ENCODE measurements at places on chromosomes 6 and 20.

DNA sequence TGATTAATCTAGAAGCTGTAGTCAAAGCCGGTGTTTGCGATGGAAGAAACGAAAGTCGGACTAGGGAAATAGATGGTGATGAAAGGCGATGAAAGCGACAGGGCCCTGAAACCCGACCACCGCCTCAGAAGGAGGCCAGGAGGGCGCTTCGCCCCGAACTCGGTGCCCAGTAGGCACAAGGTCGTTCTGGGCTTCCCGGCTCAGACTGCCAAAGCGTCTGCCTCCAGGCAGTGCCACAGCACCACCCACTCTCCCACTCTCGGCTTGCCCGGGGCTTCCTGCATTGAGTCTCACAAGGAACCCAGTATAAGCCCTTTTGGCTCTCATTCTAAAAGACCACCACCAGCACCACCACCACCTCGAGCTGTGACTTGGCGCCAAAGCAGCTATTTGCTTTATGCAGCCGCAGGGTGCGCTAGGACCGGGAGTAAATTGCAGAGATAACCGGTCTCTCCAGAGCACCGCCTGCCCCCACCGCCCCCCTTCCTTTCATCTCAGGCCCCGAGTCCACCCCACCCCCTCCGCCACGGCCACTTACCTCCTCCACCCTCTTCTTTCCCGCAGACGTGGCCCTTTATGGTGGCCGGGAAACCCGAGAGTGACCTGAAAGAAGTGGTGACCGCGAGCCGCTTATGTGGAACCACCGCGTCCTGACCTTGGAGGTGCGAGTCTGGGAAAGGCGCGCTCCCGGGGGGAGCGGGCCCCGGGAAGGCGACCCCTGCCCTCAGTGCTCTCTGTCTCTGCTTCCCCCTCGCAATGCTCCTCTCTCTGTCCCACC lies 2.4 kb downstream of the TCF21 start:
- no peak for DNase-seq

GRCh38 chr6:15502446-15503345 lies 160.1 kb downstream of the DTNBP1 start:
- no peak for DNase-seq

- DNase-seq: no peak
Measured at GRCh38 chr20:61951695-61952533, 113.8 kb downstream of the TAF4 start.

GRCh38 chr6:155103816-155104366 lies 108.8 kb downstream of the TIAM2 start:
- no peak for DNase-seq

- no peak for DNase-seq
Measured at GRCh38 chr20:32494483-32495216, 90.5 kb downstream of the NOL4L start.

DNA sequence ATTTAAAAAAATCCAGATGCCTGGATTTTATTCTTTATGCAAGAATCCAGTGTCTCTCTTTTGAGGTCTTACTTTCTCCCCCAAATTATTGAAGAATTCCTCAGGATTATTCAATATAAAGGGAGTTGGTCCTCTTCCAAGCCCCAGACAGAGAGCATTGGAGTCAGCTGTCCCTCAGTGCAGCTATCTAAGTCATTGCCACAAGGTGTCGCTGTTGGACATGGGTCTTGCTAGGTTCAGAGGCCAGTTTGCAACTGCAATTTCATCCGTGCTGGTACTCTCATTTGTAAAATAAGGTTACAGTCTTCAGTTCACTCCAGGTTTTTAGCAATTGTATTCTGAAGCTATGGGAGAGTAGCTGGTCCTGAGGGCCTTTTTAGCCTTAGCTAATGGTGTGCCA lies 27.8 kb downstream of the CCN2 start:
- DNase-seq: peak; percentile 70

DNA sequence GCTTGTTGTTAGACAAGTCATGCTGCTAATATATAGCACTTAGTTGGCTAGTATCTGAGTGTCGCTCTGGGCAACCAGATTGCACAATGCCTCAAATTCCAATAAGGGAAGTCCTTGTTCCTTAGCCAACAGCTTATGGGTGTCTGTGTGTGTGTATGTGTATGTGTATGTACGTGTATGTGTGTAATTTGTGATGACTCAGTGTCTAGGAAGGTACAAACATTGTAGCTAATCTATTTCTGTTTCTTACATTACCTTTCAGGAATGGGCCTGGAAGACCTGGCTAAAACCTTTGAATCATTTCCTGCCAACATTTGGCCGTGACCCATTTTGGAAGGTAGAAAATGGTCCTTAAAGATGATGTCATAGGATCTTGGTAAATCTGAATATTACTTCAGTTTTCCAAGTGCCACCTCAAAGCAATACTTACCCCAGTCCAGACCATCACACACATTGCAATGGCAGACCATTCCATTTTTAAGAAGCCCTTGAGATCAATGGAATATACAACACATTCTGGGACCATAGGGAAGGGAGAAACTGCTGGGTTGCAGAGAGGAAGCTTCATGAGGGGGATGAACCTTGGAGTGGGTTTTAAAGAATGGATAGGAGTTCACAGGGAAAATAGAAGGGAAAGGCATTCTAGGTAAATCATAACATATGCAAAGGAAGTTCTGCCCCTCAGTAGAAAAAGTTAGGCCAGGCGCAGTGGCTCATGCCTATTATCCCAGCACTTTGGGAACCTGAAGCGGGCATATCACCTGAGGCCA lies 25.1 kb downstream of the NEDD9 start:
- DNase-seq: peak; percentile 97

GRCh38 chr6:159801935-159802334 lies 1.9 kb downstream of the PNLDC1 start:
- DNase-seq: peak; percentile 85

DNA sequence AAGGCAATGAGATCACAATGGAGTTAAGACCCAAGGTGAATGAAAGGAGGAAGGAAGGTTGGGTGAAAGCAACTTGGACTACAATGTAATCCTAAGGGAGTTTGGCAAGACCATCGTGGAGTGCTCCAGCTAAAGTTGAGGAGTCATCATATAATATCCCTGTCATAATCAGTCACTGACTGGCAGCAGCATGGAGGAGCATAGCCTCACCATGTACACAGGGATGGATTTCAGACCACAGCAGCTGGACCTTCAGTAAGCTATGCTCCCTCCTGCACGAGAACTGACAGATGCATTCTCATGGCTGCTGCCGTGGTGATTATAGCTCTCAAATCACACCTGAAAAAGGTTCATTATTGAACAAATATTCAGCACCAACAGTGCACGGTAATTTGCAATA lies 43.0 kb downstream of the GOPC start:
- no peak for DNase-seq

DNA sequence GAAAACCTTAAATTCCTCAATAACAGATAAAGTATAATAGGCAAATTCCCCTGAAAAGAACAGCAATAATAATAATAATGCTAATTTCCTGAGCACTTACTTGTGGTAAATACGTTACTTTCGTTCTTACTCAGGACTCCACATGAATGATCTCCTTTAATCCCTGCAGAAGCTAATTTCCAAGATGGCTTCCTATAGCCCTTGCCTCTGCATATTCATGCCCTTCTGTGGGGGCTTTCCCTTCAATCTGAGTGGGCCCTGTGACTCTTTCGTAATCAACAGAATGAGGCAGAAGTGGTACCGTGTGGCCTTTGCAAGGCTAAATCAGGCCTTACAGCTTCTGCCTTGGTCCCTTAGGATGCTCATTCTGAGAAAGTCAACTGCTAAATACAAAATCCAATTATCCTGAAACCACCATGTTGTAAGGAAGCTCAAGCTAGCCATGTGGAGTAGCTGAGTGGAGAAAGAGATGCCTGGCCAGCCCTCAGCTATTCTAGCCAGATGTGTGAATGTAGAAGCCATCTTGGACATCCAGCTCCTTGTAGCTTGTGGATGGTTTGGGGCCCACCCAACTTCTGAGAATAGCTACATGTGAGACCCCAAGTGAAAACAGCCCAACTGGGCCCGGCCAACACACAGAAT lies 50.5 kb downstream of the MCUR1 start:
- no peak for DNase-seq

GRCh38 chr6:101399616-101400162 lies 6.2 kb downstream of the GRIK2 start:
- no peak for DNase-seq

DNA sequence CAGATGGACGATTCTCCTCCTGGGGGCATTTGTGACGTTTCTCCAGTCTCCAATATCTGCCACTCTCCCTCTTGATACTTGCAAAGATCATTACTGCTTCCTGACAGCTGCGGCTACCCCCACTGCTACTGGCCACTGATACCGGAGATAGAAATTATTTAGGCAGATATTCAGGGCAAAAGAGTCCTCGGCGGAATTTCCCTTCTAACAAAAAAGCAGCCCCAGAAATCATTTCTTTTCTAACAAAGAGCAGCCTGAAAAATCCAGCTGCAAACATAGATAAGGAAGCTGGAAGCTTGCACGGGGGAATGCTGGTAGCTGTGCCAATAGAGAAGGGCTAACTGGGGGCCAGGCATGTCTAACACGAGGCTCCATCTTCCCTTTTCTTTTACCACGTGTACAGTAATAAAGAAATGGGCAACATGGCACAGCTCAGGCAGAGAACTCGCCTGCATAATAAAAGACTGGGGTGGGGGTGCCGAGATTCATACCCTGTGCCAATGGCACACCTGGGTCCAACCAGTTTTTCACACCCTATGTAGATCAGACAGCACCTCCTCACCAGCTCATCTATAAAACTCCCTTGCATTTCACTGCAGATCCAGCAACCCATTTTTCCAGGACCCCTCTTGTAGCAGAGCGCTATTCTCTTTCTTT lies 6.1 kb downstream of the TP53RK start:
- DNase-seq: no peak

GRCh38 chr20:57505979-57506378 lies 19.0 kb downstream of the CTCFL start:
- DNase-seq: no peak

DNA sequence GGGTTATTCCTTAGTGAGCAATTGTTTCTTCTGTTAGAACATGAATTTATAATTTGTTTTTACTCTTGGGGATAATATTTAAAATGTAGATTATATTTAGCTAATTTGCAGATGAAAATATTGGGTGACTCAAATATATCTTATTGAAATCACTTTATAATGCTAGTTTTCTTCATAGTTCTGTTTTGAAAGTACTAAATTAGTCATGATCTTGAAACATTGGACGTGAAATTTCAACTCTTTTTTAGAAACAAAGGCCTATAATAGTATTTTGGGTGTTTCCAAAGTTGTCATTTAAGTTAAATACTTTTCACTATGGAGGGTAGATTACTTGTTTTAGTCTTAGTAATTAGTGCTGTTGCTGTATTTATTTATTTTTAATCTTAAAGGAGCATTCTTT lies 250.9 kb downstream of the UTRN start:
- no peak for DNase-seq

- no peak for DNase-seq
Measured at GRCh38 chr6:25576919-25577318, 75.1 kb upstream of the SCGN start.

DNA sequence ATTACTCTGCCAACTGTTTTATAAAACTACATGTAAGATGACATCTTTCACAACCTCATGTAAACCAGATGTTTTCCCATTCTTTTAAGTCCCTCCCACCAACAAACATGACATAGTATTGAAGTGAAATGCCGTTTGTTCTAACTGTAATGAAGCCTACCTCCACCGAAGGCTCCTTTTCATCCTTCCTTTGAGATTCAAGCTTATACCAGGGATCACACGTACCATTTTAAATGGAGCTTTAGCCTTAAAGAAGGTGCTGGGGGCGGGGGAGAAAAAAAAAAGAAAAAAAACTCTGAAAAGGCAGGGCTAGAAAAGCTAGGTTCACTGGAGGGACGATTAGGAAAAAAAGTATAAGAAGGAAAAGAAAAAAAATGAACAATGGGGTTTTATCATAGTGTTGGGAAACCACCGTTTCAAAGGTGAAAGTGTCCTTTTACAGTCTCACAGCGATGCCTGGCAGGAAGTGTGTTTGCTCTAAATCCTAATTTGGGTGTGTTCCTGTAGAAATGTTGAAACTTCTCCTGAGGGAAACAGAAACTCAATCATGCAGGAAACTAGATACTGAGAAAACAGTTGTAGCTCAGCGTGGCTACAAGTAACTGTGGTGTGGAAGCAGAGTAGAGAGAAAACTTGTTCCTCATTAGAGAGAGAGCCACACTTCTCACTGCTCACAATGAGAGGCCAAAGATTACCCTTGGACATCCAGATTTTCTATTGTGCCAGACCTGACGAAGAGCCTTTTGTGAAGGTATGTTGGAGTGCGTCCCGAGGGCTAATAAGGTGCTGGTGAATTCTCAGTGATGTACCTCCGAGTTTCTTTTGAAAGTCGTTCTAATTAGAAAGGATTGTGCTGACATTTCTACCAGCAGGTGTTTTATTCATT lies 37.6 kb upstream of the HINT3 start:
- peak; percentile 99 for DNase-seq

- DNase-seq: no peak
Measured at GRCh38 chr20:39946931-39947330, 742.1 kb downstream of the MAFB start.

DNA sequence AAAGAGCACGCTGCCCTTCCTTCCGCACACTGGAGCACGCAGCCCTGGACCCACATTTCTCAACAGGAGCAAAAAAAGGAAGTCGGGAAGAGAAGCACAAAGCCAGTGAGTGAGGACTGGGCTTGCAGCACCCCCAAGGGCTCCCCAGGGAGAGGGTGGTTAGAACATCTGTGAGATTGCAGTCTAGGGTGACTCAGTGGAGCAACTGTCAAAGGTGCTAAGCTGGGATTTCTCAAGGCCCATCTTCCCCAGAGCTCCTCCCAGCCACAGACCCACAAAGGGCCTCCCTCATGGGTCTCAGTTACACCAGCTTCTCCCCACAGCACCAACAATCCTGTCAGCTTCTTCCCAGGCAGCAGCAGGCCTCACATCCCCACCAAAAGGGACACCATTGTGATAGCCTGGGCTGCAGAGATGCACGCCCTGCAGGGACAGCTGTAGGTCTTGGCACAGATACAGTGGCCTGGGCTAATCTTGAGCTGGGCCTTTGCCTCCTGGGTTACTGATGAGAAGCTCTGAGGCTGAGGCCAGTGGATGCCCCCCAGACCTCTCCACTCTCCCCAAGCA lies 39.6 kb upstream of the CD93 start:
- DNase-seq: peak; percentile 98

DNA sequence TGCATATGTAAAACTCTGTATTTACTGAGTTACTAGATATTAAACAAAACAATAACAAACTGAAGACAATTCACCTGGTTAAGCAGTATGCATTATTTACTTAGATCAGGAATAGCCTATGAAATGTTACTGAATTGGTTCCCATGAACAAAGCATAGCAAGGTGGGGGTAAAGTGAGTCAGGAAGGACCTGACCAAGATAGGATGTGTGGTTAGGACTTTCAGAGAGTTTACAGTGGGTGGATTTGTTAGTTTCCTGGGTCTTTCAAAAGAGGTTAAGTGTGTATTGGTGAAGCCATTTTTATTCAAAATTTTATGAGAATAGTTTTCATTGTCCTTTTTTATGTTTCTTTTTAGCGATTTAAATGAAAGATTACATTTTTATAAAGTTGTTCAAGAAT lies 32.9 kb downstream of the TBPL1 start:
- DNase-seq: no peak

All from AML-193 (cell line).